ENCODE measurements at places on chromosomes 7 and 10.

GRCh38 chr10:62473241-62473640 is 99.1 kb downstream of the ZNF365 start:
- DNase-seq: no peak

GRCh38 chr7:43502941-43503340 is 80.0 kb upstream of the STK17A start:
- no peak for DNase-seq

DNA sequence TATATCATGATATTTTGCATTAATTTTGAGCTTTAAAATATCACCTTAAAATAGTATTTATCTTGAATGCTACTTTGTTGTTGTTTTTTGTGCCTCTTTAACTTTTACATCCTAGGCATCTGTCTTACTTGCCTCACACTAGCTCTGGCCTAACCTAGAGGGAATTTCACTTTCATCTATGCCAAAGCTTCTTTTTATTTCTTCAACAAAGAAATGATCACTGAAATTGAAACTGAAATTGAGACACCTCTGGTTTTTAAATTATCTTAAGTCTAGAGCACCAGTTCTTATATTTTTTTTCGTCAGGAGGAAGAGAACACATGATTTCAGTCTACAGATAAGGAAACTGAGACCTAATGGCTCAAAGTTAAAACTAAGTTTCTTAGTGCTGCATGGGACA is 3.5 kb upstream of the SCIN start:
- no peak for DNase-seq

DNA sequence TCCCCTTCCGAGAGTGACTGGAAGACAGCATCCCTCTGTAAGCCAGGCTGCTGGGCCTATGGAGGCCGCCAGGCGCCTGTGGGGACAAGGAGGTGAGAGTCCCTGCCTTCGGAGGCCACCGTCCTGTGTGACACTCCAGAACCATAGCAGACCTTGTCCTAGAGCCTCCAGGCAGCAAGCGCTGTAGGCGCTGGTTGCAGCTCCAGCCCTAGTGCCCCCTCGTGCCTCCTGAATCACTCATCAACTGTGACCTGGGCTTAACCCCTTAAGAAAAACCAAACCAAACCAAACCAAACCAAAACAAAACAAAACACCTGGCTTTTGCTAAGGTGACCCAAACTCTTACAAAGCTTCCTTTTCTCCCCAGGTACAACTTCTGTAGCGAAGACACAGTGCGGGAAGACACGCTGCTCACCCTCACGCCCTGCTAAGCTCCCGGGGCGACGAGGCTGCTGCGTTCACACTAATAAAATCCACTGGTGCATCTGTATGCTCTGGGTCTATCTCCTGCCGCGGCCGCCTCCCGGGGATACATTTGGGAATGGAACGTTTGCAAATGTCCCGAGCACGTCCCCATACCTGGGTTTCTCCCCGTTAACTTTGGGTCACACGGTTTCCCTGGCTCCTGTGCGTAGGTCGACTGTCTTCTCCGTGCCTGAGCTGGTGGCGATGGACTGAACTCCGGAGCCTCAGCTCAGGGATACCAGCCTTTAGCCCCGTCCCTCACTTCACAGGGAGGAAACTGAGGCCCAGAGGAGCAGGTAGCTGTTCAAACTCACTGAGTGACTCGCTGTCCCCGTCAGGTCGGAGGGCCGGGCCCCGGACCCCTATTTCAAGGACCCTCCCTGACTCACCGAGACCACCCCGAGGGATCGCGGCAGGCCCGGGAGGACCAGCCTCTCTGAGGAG is 11.8 kb upstream of the PNLIPRP2 start:
- DNase-seq: no peak

DNA sequence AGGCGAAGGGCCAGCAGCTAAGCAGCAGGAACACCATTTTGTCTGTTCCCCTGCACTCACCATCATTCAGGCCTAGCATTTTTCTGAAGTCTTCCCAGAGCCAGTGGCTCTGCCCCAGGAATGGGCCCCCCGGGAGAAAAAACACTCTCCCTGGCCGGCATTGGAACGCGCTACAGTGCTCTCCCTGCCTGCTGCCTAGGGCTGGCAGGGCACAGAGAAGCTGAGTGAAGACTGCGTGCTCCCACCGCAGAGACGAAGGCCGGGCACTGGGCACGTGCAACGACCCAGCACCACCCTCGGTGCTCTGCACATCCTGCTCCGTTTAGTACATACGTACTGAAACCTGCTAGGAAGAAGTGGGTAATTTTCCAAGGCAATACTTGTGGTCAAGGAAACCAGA is 34.4 kb downstream of the HSPA12A start:
- no peak for DNase-seq

- no peak for DNase-seq
Observed at GRCh38 chr7:16685535-16685934, 39.6 kb downstream of the BZW2 start.

- no peak for DNase-seq
Observed at GRCh38 chr10:71259282-71259681, 46.9 kb downstream of the UNC5B start.

DNA sequence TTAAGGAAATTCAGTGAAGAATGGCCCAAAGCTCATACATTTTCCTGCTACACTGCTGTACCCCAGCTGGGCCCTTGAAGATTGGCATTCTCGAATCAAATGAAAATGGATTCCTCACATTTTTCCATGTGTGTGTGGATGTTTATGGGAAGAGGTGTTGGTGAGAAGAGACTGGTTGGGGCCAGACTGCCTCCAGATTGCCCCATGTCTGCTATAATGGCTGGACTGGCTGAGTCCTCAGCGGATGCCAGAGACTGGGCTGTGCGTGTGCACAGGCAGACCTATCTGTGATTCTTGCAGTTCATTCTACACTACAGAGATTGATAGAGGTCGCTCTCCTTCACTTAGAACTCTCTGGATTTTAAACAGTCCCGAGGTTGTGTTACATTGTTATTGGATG is 183.6 kb upstream of the GDF10 start:
- no peak for DNase-seq

DNA sequence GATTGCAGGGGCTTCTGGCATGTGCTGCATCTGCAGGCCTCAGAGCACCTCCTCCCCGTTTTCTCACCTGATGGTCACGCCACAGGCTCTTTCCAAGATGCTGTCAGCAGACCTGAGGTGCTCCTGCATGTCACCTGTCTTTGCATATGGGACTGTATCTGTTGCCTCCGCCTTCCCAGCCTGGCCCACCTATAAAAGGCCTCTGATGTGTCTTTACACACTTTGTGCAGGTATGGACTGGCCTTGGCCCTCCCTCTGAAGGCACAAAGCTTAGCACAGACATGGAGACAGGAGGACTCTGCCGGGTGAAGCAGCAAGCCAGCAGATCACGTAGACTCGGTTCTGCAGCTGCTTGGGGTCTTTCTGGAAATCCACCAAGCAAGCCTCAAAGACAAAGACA is 220.9 kb upstream of the PPP2R2D start:
- DNase-seq: no peak

DNA sequence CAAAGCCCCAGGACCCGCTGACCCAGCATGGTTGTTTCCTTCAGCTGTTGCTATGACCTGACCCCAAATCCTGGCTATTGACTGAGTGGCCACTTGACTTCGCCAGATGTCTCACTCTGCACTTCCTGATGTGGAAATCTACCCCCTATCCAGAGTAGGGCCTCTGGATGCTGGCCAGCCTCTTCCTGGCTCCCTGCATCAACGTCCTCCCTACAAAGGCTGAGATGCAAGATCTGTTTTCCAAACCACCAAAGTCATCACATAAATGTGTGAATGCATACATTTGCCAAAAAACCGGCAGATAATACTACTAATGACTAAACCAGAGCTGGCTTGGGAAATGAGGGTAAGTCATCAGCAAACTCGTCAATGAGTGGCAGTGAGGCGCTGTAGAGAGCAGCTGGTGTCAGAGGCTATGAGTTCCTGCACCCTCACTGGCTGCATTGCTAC is 70.4 kb downstream of the PYROXD2 start:
- no peak for DNase-seq

DNA sequence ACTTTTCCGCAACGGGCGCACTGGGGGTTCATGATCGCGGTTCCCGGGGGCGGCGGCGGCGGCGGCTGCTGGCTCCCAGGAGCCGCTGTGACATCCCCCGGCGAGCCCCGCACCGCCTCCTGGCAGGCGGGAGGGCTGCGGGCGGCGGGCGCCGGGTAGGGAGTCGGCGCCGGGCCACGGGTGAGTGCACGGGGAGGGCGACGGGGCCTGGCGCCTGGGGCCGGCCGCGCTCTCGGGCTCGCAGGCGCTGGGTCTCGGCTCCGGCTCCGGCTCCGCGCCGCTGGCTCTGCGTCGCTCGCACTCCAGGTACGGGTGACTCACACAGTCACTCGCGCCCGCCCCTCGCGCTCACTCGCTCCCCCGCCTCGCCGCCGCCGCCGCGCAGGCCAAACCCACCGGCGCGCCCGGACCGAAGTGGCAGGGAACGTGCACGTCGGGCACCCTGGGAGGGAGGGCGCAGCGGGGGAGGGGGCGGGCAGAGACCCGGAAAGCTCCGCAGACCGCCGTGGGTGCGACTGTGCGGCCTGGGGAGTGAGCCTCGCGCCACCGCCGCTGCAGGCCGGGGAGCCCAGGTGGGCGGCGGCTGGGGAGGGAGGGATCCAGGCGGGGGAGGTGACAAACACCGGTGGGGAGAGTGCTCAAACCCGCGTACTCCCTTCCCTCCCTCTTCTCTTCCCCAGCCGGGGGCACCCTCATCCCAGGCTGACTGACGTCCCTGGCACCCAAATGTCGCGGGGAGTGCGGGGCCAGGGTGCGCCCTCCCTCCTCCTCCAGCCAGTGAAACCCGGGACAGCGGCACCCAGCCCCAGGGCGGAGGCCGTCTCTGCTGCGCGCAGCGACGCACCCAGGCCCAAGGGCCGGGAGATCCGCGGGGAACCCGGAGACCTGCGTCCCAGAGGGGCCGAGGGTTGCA is 276.9 kb upstream of the NEBL start:
- DNase-seq: peak; percentile 55

GRCh38 chr7:34842782-34843181 is 184.8 kb downstream of the NPSR1 start:
- no peak for DNase-seq

GRCh38 chr10:30048768-30049517 is 10.4 kb downstream of the JCAD start:
- DNase-seq: no peak

DNA sequence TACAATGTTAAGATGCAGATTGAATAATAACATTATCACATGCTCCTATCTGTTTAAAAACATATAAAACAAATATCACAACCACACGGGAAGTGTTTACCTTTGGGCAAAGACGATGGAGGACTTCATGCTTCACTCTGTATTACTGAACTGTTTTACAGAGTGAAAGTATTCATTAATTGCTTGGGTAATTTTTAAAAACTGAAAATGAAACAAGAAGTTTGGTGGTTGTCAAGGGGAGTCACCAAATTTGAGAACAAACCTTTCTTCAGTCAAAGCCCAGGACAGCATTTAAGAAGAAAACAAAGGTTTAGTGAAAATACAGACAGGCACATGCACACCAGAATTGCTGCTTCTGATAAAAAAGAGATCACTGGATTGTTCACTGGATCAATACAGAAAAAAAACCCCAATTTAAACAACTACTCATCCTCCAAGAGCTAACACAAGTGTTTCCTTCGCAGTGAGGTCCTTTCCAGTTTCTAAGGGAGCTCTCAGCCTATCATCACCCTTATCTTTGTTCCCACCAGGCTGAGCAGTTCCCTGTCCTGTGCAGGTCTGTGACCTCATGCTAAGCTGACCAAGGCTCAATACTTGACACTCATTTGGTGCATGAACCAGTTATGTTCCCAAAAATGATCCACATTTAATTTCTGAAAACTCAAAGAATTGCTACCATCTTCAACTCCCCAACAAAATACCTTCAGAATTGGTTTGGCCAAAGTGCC is 8.8 kb downstream of the PARP12 start:
- peak; percentile 60 for DNase-seq

DNA sequence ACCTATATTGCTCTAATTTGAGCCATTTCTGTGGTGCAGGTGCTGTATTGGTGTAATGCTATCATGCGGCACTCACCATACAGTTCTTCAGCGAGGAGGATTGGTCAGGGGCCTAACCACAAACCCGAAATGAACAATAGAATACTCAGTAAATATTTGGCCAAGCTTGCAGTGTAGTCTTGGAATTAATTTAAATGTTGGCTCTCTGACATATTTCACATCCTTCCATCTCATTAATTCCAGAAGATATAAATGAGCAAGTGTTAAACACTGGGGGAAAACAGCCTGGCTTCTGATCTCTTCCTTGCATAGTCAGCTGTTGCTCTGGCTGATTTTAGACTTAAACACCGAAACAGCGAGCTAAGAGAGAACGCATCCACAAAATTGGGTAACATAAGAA is 663.1 kb upstream of the GHITM start:
- DNase-seq: no peak

DNA sequence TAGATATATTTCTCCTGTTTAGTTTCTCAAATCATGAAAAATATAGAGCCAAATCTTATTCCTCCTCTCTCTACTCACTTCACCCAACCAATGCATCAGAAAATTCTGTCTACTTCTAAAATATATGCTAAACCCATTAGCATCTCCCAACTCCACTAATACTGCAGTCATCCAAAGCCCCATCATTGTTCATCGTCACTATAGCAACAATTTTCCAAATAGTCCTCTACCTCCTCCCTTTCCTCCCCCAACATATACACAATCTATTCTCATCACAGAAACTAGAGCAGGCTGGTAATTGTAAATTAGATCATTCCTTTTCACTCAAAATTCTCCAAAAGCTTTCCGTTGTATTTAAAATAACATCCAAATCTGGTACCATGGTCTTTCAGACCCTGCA is 38.4 kb upstream of the C10orf120 start:
- DNase-seq: no peak

- DNase-seq: no peak
Observed at GRCh38 chr10:102578782-102579181, 65.5 kb upstream of the TRIM8 start.

DNA sequence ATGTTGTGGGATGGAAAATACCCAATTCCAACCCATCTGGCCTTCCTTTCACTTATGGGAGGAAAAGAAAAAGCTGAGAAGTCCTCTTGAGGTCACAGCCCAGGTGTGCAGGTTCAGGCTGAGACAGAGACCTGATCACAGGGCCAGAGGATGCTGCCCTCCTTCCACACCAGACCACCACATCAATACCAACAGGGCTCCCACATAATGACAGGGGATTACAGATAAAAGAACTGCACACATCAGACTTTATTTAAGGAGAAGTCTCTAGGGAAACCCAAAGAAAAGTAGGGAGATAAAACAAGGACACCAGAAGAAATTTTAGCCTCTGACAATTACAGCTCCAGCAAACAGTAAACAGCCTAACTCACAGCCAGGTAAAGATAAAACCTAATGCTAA is 548.4 kb downstream of the PTPRN2 start:
- DNase-seq: no peak

GRCh38 chr10:18097524-18097923 is 42.7 kb upstream of the CACNB2 start:
- DNase-seq: no peak

GRCh38 chr10:45380903-45381620 is 7.0 kb downstream of the ALOX5 start:
- DNase-seq: no peak

DNA sequence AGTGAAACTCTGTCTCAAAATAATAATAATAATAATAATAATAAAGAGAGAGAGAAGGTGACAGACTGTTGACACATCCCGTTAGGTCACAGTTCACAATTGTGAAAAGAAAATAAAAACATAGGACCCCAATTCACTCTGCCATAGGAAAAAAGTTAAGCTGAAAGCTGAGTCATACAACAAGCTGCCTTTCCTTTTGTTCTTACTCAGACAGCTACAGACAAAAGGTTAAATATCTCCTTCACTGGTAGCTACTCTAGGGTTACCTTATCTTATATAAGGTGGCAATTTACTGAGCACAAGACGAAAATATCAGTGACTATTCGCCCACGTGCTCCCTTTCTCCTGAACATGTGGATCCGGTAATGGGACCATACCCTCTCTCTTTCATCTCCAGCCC is 17.5 kb downstream of the TUBAL3 start:
- DNase-seq: no peak

Data from K562 (cell line).